ENCODE measurements at places on chromosomes 6 and 20.

DNA sequence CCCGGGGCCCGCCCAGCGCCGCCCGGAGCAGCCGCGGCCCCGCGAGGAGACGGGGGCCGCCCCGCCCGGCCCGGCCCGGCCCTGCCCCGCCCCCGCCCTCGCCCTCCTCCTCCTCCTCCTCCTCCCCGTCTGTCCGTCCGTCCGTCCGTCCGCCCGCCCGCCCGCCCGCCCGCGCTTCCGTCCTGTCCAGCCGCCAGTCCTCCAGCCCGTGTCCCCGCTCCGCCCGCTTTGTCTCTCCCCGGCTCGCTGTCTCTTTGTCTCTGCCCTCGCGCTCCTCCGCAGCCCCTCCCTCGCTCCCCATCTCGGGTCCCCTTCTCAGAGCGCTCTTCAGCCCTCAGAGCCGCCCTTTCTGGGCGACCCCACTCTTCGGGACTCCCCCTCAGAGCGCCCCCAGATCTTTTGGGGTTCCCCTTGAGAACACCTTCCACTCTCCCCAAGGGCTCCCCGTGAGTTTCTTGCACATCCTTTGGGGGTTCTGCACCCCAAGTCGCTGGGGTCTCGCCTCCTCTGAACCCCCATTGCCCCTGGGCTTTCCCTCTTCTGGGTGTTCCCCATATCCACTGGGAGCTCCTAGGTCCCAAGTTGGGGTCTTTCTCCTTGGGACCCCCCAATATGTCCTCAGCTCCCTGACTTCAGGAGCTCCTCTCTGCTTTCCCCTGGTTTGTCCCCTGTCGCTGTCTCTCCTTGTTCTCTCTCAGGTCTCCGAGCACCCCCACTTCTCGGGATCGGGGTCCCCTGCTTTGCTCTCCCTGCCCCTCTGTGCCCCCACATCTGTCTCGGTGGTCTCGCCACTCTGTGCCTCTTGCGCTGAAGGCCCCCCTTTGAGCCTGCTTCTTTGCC lies 79.5 kb upstream of the MYL9 start:
- no peak for DNase-seq

- DNase-seq, result peak; percentile 84
These were observed 16.6 kb downstream of the SLC2A12 start for GRCh38 chr6:134035823-134036296.

DNA sequence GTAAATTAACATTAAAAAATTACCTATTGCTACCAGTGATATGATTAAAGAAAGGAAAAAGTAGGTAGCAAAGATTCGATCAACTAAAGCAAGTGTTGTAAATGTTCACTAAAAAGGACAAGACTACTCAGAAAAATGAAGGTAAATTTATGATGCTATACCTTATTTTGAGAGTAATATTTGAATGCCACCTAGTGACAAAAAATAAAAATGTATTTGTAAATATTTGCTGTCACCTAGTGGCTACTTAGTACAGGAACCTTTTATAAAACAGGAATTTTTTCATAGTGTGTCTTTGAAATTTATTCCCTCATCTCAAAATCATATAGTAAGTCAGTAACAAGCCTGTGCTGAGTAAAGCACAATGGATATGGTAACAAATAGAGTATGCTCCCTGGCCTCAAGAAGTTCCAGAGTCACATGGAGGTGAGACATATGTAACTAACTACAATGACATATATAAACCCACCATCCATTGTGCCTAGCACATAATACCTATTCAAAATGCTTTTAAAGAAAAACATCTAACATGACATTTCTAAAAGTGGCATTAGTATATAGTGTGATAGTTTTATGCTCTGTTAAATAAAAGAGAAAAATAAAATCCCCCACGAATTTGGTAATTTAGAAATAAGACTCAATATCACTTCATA lies 193.1 kb upstream of the SIM1 start:
- peak; percentile 14 for DNase-seq

DNA sequence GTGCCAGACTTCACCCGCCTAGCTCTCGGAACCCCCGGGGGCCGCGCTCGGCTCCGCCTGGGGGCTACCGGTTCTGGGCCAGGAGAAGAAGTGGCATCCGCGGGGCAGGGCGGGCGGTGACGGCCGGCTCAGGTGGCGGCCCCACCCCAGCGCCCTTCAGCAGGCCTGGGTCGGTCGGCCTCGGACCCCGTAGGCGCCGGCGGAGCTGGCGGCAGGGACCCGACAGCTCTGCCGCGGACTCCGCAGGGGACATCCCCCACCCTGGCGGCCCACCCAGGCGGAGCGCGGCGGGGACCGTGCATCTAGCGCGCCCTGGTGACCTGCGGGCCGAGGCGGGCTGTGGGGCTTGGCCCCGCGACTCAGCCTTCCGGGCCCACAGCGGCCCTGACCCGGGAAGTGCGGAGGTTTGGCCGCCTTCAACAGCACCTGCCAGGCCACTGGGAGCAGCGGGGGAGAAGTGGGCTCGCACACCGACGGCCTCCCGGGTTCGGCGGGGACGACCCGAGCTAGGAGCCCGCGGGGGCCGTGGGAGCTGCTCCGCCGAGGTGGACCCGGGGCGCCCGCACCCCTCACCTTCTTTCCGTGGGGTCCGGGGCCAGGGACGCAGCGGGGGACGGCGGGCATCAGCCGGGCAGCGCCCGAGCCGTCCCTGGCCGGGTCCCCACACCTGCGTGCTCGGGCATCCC lies 87.1 kb downstream of the TMEM242 start:
- DNase-seq, result no peak

DNA sequence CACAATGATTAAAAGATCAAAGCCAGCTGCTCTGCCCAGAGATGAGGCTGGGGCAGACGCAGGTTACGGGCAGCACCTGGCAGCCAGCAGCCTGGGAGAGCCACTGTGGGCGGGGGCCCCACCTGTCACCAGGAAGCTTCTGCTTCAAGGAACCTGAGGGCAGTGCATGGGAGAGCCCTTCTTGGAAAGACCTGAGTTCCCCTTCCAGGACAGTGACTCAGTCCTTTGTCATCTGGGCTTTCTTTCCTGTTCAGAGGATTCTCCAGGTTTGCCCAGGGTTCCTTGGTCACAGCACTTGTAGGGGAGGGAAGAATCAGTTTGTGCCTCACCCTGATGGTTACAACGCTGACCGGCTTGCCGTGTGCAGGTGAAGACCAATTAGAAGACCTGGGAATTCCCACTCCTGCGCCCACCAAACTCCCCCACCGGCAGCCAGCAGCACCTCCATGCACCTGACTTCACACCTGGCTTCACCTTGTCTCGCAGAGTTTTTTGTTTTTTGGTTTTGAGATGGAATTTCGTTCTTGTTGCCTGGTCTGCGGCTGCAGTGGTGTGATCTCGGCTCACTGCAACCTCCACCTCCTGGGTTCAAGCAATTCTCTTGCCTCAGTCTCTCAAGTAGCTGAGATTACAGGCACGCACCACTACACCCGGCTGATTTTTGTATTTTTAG lies 2.0 kb downstream of the ZBP1 start:
- DNase-seq, result no peak
